Left colon (tissue), 2 donors: ENCODE measurements at places on chromosomes 2 and 18. TPM values are rescaled to one million over a fixed set of nuclear protein-coding genes. Genes with fewer than 3 reads are reported as not detected.

Gene LPIN2
- total RNA-seq = 40.5 TPM

Gene VWA3B
- 2.9 TPM for total RNA-seq

Gene FZD7
- 1.4 TPM for total RNA-seq

Gene PCARE
- not detected for total RNA-seq

Gene PLB1
- 4.2 TPM for total RNA-seq

Gene RASGRP3
- total RNA-seq = 5.1 TPM

Gene CELF4
- total RNA-seq = 0.85 TPM

Gene COLEC12
- total RNA-seq = 2.7 TPM

Gene RMDN2
- 28.1 TPM for total RNA-seq

Gene GKN1
- total RNA-seq = not detected

Gene CD8B2
- total RNA-seq = 0.06 TPM

Gene ORC4
- total RNA-seq = 37.9 TPM

Gene FAM228A
- total RNA-seq = not detected
